NCI-H446 (cell line): ENCODE measurements at places on chromosomes 7 and 10.

GRCh38 chr10:78511324-78512204 is 477.9 kb downstream of the RPS24 start:
- peak; percentile 12 for DNase-seq

- DNase-seq, result no peak
Measured at GRCh38 chr7:50647286-50647980, 82.2 kb upstream of the DDC start.

DNA sequence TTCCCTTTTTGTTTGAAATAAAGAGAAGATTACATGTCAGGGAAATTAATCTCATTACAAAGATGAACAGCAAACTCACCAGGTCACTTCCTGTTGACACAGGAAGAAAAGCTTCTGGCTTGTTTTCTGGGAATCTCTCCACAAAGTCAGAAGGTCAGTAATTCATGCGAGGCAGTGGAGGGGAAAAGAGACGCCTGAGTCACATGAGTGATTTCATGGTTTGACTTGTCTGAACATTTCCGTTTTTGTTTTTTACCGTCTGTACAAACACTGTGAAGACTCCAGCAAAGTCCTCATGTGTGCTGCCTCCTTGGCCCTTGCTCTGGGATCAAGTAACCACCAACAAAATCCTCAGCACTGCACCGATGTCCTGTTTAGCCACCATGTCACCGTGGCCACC is 2.5 kb upstream of the HABP2 start:
- no peak for DNase-seq

DNA sequence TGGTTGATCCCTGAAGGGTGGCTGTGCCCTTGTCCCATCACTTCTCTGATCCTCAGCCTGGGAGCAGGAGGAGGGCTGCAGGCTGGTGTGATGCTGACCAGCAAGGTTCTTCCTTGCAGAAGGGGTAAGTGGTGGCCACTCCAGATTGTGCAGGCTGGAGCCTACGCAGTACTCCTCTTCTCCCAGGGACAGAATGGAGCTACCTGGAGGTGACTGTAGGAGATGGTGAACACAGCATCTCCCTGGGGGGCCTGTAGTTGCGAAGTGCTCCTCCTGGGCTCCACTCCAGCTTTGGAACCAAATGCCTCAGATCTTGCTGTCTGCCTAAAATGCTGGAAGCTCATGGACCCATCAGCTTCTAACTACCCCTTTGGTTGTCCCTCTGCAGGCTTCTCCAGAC is 323.6 kb upstream of the PODXL start:
- no peak for DNase-seq

GRCh38 chr7:82699773-82700186 is 256.2 kb upstream of the CACNA2D1 start:
- no peak for DNase-seq

GRCh38 chr10:106863549-106863948 is 301.0 kb downstream of the SORCS1 start:
- DNase-seq, result no peak

- no peak for DNase-seq
Measured at GRCh38 chr10:128744811-128745305, 618.6 kb upstream of the MKI67 start.

GRCh38 chr7:78220754-78221153 is 422.2 kb downstream of the PHTF2 start:
- no peak for DNase-seq

- no peak for DNase-seq
Measured at GRCh38 chr7:130961128-130961601, 227.2 kb upstream of the KLF14 start.

DNA sequence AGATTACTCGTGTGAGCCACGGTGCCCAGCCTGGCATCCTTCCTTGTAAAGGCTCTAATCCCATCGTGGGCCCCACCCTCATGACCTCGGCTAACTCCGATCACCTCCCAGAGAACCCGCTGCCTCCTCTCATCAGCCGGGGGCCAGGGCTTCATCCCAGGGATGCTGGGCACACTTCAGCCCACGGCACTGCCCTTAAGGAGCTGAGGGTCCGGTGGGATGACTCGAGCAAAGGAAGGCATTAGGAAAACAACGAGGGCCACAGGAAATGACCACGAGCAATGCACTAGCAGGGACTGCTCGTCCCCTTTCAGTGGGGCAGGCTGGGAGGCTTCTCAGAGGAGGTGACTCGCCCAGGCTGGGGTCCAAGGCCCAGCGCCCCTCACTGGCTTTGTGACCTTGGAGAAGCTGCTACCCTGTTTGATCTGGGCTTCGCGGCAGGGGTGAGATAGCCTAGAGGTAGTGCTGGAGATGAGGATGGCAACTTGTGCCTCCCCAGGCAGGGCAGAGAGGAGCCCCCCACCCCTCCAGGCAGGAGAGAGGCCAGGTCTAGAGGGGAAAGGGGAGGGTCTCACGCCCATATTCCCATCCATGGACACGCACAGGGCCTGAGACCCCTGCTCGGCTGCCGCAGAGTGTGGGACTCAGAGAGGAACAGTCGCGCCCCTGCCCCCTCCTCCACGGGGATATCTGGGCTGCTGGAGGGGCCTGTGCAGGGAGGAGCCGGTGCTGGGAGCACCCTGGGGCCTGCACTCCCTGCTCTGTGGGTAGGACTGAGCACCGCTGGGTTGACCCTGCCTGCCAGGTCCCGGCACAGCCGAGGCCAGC is 26.8 kb downstream of the ELFN1 start:
- DNase-seq, result no peak

GRCh38 chr7:108669958-108670357 is 100.3 kb downstream of the DNAJB9 start:
- DNase-seq, result no peak

DNA sequence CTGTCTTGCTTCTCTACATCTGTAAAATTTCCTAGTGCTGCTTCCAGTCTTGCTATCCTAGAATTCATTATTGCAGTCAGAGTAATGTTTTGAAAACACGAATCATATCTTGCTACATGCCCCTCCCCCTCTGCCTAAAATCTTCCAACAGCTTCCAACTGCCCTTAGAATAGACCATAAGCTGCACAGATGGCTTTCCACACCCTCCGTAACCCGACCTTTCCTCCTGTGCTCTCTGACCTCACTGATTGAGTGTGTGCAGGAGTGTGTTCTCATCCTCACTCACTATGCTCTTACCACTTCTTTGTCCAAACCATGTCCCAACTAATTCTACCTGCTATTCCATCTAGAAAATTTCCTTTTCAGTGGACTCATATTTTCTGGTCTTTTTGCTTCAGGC is 121.2 kb upstream of the ANKRD1 start:
- DNase-seq, result no peak

DNA sequence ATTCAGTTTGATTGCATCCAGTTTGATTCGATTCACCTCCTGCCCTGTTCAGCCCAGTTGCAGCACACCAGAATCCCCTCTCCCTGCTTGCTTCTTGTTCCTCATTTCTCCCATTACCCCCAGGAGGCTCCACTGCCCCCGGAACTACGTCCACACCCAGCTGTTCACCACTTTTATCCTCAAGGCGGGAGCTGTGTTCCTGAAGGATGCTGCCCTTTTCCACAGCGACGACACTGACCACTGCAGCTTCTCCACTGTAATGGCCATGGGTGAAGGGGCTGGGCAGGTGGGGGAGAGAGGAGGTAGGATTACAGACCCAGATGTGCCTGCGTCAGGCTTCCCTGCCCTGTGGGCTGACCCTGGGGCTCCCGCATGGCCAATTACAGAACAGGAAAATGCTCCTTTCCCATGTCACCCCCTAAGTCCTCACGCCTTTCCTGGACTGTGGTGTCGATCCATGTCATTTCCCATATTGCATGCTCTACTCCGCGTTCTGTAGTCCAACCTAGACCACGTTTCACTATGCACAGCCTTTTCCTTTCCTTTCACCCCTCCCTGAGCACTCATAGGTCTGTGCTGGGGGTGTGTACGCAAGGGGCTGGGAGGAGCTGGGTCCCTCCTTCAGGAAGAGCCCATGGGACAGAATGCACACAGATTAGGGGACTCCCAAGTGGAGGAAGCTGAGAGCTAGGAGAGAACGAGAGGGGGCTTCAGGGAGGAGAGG is 8.2 kb downstream of the GHRHR start:
- no peak for DNase-seq

- no peak for DNase-seq
Measured at GRCh38 chr7:42939457-42940240, 7.5 kb downstream of the MRPL32 start.

DNA sequence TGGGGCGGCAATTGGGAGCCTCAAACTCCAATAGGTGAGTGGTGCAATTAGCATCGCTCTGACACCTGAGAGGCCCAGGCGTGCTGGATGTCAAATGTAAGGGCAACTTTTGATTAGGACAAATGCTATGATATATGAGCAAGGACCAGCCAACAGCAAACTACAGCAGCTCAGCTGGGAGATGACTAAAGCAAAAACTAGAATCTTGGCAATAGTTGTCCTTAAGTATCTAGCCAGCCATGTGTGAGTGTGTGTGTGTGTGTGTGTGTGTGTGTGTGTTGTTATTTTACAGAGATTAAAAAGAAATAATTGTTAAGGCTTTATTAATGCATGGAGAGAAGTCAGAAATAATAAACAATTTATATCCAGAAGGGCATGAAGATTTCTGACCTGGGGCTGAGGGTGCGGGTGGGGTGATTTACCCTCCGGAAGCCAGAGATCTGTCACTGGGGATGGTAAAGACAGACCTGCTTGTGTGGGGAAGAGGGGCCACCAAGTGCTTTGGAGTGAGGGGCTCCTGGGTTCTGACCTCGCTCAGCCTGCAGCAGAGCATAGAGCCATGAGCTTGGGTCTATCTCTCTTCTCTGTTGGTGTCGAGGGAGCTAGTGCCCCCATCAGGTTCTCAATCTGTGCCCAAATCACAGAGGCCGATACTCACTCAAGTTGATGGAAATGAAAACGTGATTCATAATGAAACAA is 77.3 kb downstream of the EMX2 start:
- no peak for DNase-seq

GRCh38 chr10:104910712-104911111 is 269.6 kb downstream of the SORCS3 start:
- DNase-seq, result no peak

DNA sequence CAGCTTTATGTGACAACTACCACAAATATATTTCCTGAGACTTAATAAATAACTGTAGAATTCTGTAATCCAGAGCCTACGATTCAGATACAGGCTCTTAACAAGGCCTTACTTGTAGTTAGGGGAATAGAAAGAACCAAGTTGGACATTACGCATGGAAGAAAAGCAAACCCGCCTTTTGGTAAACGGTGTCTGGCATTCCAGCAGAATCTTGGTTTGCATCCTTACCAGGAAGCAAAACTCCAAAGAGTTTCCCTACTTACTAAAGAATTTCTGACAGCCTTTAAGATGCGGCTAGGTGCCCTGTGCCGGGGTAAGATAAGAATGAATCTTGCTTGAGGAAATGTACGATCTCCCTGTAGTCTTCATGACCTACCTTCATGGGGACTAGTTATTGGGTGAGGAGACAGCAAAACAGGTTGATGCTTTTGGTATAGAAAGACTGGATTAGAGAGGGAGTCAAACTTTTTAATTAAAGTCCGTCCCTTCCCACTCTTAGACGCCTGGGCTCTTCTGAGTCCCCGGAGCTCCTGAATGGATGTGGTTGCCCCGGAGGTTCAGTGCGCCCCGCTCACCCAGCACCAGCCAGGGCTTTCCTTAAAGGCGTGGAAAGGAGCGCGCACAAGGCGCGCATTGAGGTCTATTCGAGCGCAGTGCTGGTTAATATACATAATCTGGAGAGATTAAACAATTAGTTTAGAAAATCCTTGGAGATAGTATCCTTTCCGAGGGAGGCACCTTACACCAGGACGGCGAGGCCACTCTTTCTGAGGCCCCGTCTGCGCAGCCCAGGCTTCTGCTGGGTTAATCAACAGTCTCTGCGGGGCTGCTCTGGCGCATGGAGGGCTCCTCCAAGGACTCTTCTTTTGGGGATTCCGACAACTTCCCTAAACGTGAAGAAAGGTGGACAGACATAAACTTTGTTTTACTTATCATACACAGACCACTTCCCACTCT is 11.5 kb downstream of the PTF1A start:
- DNase-seq, result no peak

DNA sequence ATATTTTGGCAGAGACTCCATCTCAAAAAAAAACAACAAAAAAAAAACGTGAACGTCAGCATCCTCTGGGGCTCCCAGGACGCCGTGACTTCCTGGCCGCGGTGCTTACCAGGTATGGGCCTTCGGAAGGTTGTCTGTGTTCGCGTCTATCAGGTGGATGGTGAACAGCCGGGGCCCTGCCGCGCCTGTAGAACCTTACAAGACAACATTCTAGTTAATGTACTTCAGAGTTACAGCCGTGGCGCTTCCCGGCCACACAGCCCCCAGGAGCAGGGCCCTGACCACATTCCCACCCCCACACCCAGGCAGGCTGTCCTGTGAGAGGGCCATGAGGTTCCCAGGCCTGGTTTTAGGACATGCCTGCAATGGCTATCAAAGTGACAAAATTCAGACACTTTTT is 111.0 kb downstream of the SMURF1 start:
- no peak for DNase-seq

- DNase-seq, result no peak
Measured at GRCh38 chr10:112278871-112279270, 4.3 kb upstream of the TECTB start.

- DNase-seq, result no peak
Measured at GRCh38 chr10:79438021-79438698, 7.3 kb downstream of the ZCCHC24 start.

DNA sequence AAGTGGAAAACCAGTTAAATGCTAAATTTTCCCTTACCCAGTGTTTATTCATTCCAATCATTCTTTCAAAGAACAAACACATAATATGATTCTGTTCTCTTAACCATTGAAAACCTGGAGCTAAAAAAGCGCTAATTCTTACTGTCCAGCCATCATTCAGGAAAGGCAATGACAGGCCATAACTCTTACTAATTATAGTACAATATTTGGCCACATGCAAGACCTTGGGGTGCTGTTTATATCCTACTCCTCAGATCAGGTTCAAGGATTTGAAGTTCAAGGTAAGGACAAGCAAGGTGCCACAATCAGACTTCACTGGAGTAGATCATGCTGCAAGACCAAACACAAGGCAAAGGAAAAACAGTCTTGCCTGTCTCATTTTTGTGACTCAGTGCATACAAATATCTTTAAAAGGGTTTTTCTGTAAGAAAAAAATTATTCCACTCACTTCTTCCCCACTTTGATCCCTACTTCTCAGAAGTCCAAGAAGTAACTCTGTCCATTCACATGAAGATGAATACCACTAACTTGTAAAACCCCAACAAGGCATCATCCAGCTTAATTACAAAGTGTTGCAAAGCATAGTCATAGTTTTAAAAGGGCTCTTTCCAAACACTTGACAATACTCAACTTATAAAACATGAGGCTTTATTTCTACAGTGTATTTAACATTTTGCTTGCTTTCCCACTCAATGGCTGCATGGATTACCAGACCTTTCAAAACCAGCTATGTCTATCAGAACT is 153.0 kb downstream of the DOCK4 start:
- no peak for DNase-seq

GRCh38 chr7:137943132-137943551 is 58.7 kb downstream of the CREB3L2 start:
- no peak for DNase-seq

- DNase-seq, result peak; percentile 9
Measured at GRCh38 chr7:102236592-102237287, 49.9 kb upstream of the SH2B2 start.

GRCh38 chr7:114502454-114503254 is 88.0 kb downstream of the FOXP2 start:
- DNase-seq, result peak; percentile 55
